ENCODE measurements at places on chromosomes 6 and 20.

- no peak overlapping the region for H3K4me3 ChIP-seq
- no peaks in the 10 kb centered on the region for H3K27me3 ChIP-seq
- no peak overlapping the region for H3K27ac ChIP-seq
- H3K36me3 ChIP-seq = no peaks in the 10 kb centered on the region
- no peaks in the 10 kb centered on the region for H3K4me1 ChIP-seq
- DNase-seq = no peak
These were observed 449.4 kb upstream of the CHD6 start for GRCh38 chr20:42067596-42067995.

DNA sequence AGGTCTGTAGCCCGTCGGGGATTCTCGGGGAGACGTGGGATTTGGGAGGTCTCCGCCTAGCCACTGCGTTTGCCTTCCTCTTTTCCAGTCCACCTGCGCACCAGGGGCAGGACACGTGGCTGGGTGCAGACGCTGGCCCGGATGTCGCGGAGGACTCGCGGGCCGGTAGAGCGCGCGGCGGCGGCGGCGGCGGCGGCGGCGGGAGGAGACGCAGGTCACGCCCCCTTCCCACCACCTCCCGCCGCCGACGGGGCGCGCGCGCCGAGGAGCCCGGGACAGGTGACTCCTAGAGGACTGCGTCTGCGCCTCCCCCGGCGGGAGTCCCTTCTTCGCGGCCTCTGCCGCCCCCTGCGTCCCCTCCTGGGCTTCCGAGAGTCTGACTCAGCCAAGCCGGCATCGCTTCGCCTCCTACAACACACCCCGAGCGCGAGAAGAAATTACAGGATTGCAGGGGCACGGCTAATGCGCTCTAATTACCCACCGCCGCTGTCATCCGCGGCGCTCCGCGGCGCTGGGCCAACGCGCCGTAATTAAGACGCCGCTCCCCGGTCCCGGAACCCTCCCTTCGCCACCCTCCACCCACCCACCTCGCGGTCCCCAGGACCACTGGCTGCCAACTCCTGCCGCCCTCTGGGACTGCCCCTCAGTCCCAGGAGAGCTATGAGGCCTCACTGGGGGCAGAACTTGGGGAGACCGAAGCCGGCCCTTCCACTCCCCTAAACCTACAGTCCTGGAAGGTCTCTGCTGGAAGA lies 124.5 kb downstream of the MRPL14 start:
- no peak overlapping the region for H3K27ac ChIP-seq
- peak overlapping the region; percentile 67 for H3K4me3 ChIP-seq
- peaks cover 17% of the 10 kb centered on the region for H3K4me1 ChIP-seq
- H3K36me3 ChIP-seq = no peaks in the 10 kb centered on the region
- no peak for DNase-seq

- no peaks in the 10 kb centered on the region for H3K27me3 ChIP-seq
- no peak overlapping the region for H3K4me3 ChIP-seq
- no peaks in the 10 kb centered on the region for H3K4me1 ChIP-seq
- DNase-seq = no peak
These were observed 148.8 kb downstream of the DTNBP1 start for GRCh38 chr6:15513801-15514711.

GRCh38 chr20:62662422-62662821 lies 20.1 kb downstream of the SLCO4A1 start:
- no peak for DNase-seq
- no peak overlapping the region for H3K4me3 ChIP-seq
- H3K36me3 ChIP-seq = no peaks in the 10 kb centered on the region
- H3K27ac ChIP-seq = no peak overlapping the region

GRCh38 chr6:33279971-33280511 lies 3.1 kb downstream of the B3GALT4 start:
- H3K27ac ChIP-seq = no peak overlapping the region
- DNase-seq = no peak
- H3K27me3 ChIP-seq = no peaks in the 10 kb centered on the region
- peaks cover 3% of the 10 kb centered on the region for H3K36me3 ChIP-seq

Data from thoracic aorta (tissue), 2 donors.